ENCODE measurements at places on chromosomes 2 and 18.

DNA sequence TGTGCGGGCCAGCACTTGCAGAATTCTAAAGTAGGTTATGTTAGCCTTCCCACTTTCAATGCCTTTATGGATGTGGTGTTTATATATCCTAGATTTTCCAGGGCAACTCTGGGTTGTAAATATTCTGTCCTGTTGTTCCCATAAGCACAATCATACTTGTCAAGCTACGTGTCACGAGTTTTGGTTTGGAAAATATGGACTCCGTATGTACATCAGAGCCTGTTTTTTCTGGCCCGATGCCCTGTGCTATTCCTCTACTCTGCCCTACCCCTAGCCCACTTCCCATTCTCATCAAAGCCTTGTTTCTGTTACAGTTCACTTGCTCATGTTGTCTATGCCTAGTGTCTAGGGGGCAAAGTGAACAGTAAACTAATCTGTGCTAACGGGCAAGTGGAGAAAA, 27.0 kb upstream of the ZEB2 start:
- no peak for DNase-seq

DNA sequence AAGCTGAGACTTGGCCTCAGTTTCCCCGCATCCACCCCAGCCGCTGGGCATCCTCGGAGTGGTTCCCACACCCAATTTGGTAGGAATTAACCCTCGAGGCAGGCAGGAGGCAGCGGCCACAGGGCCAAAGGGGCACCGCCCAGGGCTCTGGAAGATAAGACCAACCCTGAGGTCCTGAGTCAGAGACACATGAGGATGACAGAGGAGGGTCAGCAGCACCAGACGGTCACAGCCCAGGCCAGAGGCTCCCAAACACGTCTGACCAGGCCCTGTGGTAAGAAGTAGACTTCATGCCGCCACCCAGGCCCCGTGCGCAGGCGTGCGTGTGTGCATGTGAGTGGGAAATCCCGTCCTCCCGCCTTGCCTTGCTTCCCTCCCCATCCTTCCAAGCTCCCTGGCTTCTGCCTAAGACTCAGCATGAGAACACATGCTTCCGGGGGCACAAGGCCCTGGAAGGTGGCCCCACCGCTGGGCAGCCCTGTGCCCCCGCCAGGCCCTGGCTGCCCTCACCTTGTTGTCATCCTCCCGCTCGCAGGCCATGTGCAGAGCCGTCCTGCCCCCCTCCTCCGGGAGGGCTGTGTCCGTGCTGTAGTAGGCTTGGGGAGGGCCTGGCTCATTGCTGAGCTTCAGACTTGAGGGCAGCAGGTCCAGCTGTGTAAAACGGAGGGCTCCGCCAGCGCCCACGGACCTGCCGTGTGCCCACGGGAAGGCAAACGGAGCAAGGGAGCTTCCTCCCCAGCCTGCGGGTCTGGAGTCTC, 46.3 kb downstream of the ANKMY1 start:
- no peak for DNase-seq

DNA sequence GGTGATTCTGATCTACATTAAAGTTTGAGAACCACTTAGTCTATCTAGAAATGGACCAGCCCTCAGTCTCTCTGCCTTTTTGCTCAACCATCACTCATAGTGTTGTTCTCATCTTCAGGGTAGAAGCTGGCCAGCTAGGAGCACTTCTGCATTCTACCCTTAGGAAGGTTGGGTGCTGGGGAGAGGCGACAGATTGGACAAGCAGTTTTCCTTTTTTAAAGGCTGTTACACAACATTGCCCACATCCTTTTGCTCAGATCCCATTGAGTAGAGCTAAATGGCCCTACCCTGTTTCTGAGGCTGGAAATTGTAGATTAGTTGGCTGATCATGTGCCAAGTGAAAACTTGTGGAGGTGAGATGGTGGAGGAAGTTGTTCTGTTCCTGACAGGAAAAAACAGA, 35.6 kb downstream of the OSBPL6 start:
- no peak for DNase-seq

DNA sequence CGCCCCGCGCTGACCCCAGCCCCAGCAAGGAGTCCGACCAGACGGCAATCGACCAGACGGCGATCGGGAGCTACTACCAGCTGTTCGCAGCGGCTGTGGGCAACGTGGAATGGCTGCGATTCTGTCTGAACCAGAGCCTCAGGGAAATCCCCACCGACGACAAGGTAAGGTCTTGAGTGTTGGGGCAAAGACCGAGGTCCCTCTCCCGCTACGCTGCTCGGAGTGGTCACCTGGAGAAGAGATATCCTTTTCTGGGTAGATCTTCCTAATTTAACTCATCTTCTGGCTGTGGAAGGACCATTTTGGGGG, 704 bp downstream of the ANKRD53 start:
- no peak for DNase-seq

GRCh38 chr2:195319112-195319460, 337.9 kb upstream of the SLC39A10 start:
- DNase-seq, result no peak

GRCh38 chr18:39913672-39914366, 2041.2 kb upstream of the PIK3C3 start:
- no peak for DNase-seq

DNA sequence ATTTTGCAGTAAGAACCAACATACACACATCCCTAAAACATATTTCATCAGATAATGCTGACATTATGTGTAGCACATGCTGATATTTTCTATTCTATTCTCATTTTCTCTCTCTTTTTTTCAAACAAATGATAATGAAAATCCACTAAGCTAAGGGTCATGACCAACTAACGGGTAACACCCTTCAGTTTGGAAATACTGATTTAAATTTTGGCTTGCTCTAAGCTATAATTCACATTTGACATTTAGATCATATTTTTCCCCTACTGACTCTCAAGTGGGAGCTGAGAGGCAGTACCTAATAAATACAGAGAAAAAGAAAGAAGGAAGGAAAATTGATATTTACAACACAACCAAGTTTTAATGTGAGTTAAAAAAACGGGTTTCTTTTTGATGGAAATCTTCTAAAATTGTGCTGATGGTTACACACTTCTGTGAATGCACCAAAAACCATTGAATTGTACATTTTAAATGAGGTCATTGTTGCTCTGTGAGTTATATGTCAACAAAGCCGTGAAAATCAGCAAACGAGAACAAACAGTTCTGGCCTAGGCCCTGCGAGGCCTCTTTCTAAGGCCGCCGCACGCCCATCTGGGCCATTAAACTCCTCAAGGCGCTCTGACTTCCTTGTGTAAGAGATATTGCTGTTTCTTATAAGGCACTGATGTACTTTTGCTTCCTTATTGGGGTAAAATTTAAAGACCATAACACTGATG, 124.2 kb downstream of the GALR1 start:
- no peak for DNase-seq

DNA sequence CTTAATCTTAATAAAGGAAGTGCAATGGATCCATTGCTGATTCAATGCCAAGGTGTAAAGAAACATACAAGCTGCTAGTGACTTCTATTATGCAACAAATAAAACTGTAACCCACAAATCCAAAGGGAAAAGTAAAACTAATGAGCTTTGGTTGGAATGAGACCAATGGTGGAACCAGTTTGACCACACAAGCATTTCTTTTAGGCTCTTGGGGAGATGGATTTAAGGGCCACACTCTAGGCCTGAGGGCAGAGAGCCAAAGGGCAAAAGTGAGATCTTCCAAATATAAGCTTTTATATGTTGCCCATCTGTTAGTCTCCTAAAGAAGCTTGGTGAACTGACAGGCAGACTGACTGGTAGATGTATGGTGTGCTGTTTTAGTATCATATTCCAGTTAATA, 41.5 kb upstream of the MMADHC start:
- no peak for DNase-seq

GRCh38 chr2:120105360-120105759, 92.5 kb downstream of the EPB41L5 start:
- DNase-seq, result no peak

DNA sequence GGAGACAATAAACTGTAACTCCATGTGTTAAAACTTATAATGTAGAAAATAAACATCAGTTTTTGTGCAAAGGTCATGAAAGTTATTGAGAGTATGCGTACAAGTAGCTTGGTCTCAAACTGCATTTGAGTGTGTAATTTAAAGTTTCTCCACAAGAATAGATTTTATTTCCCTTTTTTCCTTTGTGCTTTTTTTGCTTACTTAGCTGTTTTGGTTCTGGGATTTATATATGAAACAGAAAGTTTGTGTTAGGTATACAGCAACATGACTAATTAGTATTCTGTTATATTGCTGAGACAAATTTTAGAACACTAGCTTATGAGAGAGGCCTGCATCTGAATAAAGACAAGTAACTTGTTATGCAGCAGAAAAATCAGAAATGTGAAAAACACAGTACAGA, 67.5 kb downstream of the GTF2A1L start:
- DNase-seq, result no peak

DNA sequence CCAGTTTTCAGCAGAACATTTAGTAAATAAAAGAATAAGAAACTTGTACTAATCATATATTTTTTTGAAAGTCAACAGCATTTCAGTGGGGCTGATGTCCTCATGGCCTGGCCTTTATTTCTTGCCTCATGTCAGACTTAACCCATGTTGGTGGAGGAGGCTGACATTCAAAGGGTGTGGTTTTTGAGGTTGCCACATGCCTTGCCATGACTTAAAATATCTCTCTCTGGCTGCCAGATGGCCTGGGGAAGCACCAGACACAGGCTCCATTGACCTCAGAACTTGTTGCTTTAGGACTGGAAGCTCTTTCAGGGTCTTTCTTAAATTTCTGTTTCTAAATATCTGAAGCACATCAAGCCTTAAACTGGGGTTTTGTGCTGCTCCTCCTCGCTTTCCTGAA, 32.5 kb upstream of the CD28 start:
- DNase-seq, result no peak

DNA sequence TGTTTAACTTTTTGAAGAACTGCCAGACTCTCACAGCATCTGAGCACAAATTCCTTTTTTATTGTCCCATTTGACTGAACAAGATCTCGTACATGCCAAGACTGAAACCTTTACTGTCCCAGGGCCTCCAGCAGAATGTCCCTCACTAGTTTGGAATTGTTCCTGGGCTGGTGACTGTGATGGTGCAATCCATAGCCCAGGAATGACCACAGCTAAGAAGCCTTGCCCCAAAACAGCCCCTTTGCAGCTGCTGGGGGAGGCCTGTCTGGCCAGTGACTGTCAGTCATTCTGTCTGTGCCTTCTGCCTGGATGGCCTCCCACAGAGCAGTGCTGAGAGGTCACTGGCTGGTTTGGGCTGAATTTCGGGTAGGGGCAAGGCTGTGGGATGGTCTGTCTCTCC, 184.5 kb upstream of the MSH6 start:
- no peak for DNase-seq

- DNase-seq, result no peak
Measured at GRCh38 chr2:226351711-226352110, 447.9 kb downstream of the IRS1 start.

GRCh38 chr2:42193722-42194187, 24.6 kb downstream of the EML4 start:
- DNase-seq, result no peak

DNA sequence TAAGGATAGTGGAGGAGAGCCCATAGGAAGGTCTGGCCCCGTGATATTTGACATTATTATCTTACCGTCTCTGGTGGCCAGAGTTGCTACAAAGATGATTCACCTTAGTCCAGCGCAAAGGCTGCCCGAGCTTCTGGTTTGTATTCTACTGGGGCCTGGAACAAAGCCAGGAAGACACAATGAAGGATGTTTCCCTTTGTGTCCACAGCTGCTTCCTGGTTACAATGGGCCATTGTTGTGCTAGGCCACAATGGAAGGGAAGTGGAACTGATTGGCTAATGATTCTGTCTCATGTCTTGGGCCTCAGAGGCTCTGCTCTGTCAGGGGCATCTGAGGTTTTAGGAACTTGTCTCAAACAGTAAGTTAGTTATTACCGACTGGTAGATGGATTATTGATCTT, 132.2 kb downstream of the TDRD15 start:
- DNase-seq, result no peak

GRCh38 chr2:36882532-36882931, 83.8 kb downstream of the STRN start:
- no peak for DNase-seq

DNA sequence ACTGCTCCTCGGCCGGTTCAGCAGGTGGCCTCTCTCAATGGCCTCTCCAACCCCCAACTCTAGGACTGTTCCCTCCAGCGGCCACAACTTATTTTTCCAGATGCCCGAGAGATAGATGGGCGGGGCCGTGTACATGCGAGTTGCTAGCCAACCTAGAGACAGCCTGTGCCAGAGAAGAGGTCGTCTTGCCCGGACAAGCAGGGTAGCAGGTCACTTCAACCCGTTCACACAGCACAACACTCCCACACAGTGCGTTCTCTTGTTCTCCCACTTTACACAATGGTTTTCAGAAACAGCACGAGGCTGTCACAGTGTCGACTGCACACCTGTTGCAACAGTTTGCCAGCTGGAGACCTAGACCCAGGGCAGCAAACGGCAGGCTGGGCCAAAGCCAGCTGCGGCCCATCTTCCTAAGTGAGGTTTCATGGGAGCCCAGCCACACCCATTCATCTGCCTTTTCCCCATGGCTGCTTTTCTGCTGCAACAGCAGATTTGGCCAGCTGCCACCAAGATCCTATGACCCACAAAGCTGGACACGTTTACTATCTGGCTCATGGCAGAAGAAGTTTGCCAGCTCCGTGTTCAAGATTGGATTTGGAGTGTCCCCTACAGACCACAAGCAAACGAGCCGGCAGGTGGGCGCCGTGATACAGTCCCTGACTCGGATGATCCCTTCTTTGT, 7.3 kb upstream of the PRLH start:
- peak; percentile 78 for DNase-seq

GRCh38 chr2:176552501-176553135, 283.4 kb downstream of the MTX2 start:
- no peak for DNase-seq

- DNase-seq, result no peak
Measured at GRCh38 chr2:190812506-190813294, 67.9 kb upstream of the GLS start.

- DNase-seq, result no peak
Measured at GRCh38 chr2:10269291-10269690, 33.4 kb upstream of the HPCAL1 start.

GRCh38 chr18:35201256-35201931, 39.4 kb upstream of the ZNF397 start:
- peak; percentile 2 for DNase-seq

DNA sequence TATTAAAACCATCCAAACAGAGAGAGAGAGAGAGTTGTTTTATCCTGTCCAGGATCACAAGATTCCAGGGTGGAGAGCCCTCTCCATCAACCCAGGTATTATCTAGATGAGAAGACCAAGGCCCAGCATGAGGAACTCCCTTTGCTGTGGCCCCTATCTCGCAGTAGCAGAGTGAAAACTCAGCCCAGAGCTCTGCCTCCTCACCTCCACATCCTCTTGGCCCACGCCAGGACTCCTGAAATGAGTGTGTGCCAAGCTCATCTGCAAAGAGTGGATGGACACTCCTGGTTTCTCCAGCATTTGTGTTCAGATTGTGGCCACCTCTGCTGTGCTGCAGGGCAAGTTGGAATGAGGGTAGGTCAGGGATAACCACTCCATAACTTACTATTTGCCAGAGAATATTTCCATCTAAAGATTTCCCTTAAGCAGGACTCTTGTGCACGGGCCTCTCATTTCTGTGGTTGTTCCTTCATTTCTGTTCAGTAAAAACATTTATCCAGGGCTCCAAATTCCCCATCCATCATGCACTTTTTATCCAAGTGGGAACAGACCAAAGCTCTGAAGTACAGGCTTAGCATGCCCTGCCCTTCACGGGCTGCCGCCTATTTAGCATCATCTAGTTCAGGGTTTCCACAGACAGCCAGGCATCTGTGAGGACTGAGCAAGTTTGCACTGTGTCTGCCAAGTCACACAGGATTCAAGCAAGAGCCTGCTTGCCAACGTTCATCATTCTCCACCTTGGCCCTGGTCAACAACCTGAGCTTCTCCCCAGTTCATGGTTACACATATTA, 583.2 kb upstream of the ID2 start:
- DNase-seq, result no peak
